ENCODE measurements at places on chromosomes 16 and 17. TPM values are rescaled to one million over a fixed set of nuclear protein-coding genes. Genes with fewer than 3 reads are reported as not detected.

KRTAP1-1 gene
- total RNA-seq: not detected

CES3 gene
- total RNA-seq: 0.13 TPM

ZNF200 gene
- total RNA-seq: 6.5 TPM

HBA1 gene
- total RNA-seq: not detected

TEX19 gene
- not detected for total RNA-seq

TBC1D3 gene
- total RNA-seq: not detected

SMIM22 gene
- not detected for total RNA-seq

CACNG5 gene
- total RNA-seq: not detected

ATP2A1 gene
- total RNA-seq: 0.12 TPM

GP1BA gene
- not detected for total RNA-seq

TBC1D3I gene
- not detected for total RNA-seq

KRTAP3-1 gene
- total RNA-seq: not detected

ITGB3 gene
- total RNA-seq: 14.2 TPM

CTRB1 gene
- not detected for total RNA-seq

TRAPPC1 gene
- 60.6 TPM for total RNA-seq

BAHCC1 gene
- total RNA-seq: 5.7 TPM

PRRT2 gene
- total RNA-seq: 0.26 TPM

FA2H gene
- total RNA-seq: not detected

WFDC1 gene
- 29.6 TPM for total RNA-seq

UMOD gene
- not detected for total RNA-seq

UTS2R gene
- total RNA-seq: not detected

ZP2 gene
- not detected for total RNA-seq

CCL1 gene
- not detected for total RNA-seq

ASB16 gene
- 0.13 TPM for total RNA-seq

TOP3A gene
- 17.4 TPM for total RNA-seq

UBE2I gene
- total RNA-seq: 40.8 TPM

PITPNM3 gene
- total RNA-seq: 2.5 TPM

TNFAIP1 gene
- 38.4 TPM for total RNA-seq

ZACN gene
- not detected for total RNA-seq

TMC6 gene
- 1.8 TPM for total RNA-seq

SSTR5 gene
- 0.12 TPM for total RNA-seq

EPX gene
- not detected for total RNA-seq

GNG13 gene
- total RNA-seq: not detected

ABCC6 gene
- 0.75 TPM for total RNA-seq

HCRT gene
- total RNA-seq: not detected

ARL2BP gene
- total RNA-seq: 60.0 TPM

TMEM235 gene
- not detected for total RNA-seq

MYADML2 gene
- under 0.01 TPM for total RNA-seq

ABCC1 gene
- 91.7 TPM for total RNA-seq

NME2 gene
- 710 TPM for total RNA-seq

ERI2 gene
- total RNA-seq: 23.2 TPM

PERCC1 gene
- total RNA-seq: not detected

ASIC2 gene
- total RNA-seq: 0.13 TPM

STH gene
- not detected for total RNA-seq

SCO1 gene
- total RNA-seq: 27.9 TPM

IL34 gene
- 74.2 TPM for total RNA-seq

Data from aortic smooth muscle cell (primary cell).